NCI-H2171 treated with DMSO at 0.1 percent for 48 hours (cell line): ENCODE measurements at places on chromosomes 5 and 9.

DNA sequence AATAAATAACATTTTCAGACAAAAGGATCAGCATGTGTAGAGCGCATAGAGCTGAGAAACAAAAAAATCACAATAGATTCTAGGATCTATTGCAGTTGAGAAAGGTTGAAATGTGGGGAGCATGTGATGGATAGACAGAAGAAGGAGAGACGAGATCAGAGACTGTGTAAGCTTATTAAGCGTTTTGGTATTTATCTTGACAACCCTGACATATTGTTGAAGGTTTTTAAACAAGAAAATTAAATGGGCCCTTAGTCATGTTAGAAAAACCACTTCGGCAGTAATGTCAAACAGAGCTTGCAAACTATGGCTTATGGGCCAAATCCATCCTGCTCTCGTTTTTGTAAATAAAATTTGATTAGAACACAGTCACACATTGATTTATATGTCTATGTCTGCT is 200.5 kb upstream of the KLF4 start:
- no peak for DNase-seq

GRCh38 chr5:134145041-134145757 is 30.7 kb downstream of the TCF7 start:
- DNase-seq, result no peak

- no peak for DNase-seq
Observed at GRCh38 chr9:92402826-92403745, 1.3 kb downstream of the OGN start.

DNA sequence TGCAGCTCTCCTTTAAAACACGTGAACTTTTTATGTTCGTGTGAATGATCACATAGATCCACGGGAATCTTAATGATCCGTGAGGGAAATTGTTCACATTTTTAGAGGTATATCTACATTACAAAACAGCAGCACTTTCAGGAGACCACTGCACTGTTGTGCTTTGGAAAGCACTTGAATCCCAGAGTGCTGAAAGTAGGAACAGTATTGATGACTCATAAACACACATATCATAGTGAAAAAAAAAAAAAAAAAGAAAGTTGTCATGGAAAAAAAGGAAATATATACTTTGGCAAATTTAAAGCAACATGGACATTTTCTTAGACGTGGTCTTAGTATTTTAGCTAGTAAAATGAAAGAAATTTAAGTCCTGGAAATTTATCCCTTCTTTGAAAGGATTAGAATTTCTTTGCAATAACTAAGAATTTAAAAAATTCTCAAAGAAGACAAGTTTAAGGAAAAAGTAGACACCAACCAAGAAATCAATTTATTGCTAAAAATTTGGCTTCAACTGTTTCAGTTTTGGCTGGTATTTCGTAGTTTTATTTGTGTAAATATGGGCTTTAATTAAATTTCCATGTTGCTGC is 55.4 kb downstream of the ADGRV1 start:
- no peak for DNase-seq

- DNase-seq, result no peak
Observed at GRCh38 chr5:15807248-15807647, 307.3 kb downstream of the FBXL7 start.

DNA sequence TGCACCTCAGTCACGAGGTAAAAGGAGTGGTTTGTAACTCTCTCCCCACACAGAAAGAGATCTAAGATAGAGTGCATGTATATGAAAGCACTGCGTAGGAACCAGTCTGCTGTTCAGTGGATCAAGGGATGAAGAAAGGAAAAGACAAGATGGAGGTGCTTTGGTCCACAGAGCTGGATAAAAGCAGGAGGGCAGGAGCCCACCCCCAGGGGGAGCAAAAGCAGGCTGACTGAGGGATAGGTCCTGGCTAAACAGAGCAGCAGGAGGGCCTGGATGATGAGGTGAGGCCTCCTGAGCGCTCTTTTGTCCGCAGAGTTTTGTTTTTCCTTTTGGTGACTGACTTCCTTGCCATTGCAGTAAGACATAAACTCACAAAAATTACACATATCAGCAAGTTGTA is 293.5 kb upstream of the C9orf72 start:
- no peak for DNase-seq

DNA sequence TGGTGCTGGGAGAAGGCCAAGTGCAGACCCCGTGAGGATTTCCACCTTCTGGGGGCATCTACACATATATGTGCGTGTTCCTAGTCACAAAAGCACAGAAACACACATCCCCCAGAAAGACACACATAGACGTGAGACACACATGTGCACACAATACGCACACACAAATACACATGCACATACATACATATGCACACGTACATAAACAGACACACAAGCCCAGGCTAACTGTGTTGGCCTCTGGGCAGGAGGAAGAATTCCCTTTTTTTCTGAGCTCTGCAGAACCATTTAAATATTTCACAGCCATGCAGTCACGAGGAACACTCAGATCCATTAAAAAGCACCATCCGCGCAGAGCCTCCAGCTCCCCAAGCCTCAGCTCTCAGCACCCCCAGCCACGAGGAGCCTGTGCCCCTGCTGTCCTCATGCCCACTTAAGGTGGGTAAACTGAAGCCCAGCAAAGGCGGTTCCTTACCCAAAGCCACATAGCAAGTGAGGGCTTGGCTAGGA is 5.3 kb downstream of the NINJ1 start:
- no peak for DNase-seq

DNA sequence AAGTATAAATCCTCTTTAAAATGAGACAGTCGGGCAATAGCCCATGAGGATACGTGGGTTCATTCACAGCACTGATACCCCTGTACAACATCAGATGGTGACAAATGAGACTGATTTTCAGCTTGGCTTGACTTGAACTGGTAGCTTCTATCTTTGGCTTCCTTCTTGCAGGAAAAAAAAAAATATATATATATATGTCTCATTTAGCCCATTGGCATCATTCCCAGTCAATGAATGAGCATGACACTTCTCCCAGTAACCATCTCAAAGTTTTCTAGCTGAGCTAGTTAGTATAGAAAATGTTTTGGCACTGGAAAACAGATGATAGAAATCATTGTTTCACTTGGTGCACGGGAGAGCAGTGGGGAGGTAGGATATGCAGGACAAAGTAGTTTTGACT is 222.5 kb upstream of the TAS2R1 start:
- DNase-seq, result no peak

GRCh38 chr9:112446526-112446925 is 40.1 kb upstream of the KIAA1958 start:
- DNase-seq, result no peak

- DNase-seq, result no peak
Observed at GRCh38 chr5:103410172-103410571, 151.6 kb downstream of the MACIR start.

GRCh38 chr9:119736491-119737454 is 367.5 kb upstream of the BRINP1 start:
- DNase-seq, result no peak

GRCh38 chr9:108244686-108245085 is 611.1 kb downstream of the ACTL7B start:
- DNase-seq, result no peak

DNA sequence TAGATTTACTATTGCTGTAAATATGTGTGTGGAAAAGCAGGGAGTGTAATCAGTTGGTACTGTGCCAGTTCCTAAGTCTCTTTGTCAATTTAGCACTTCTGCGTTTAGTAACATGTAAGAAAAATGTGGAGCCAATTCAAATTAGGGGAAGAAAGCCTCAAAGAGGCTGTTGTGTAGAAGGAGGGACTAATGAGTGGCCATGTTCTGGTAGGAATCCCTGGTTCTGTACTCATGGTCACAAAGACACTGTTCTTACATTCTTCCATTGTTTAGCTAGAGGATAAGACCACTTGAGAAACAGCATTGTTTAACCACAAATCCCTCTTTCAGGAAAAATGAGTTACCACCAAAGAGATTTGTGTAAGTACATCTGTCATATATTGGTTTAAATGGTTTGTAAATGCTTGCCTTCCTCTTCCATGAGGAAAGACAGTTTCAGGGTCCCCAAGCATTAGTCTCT is 14.9 kb downstream of the ARHGEF28 start:
- no peak for DNase-seq

- DNase-seq, result no peak
Observed at GRCh38 chr5:32274548-32275395, 38.0 kb downstream of the MTMR12 start.

- DNase-seq, result no peak
Observed at GRCh38 chr5:7876867-7877266, 7.9 kb downstream of the MTRR start.

- DNase-seq, result no peak
Observed at GRCh38 chr5:89043676-89044075, 160.7 kb upstream of the MEF2C start.

- no peak for DNase-seq
Observed at GRCh38 chr9:37583522-37584121, 7.4 kb upstream of the FBXO10 start.

DNA sequence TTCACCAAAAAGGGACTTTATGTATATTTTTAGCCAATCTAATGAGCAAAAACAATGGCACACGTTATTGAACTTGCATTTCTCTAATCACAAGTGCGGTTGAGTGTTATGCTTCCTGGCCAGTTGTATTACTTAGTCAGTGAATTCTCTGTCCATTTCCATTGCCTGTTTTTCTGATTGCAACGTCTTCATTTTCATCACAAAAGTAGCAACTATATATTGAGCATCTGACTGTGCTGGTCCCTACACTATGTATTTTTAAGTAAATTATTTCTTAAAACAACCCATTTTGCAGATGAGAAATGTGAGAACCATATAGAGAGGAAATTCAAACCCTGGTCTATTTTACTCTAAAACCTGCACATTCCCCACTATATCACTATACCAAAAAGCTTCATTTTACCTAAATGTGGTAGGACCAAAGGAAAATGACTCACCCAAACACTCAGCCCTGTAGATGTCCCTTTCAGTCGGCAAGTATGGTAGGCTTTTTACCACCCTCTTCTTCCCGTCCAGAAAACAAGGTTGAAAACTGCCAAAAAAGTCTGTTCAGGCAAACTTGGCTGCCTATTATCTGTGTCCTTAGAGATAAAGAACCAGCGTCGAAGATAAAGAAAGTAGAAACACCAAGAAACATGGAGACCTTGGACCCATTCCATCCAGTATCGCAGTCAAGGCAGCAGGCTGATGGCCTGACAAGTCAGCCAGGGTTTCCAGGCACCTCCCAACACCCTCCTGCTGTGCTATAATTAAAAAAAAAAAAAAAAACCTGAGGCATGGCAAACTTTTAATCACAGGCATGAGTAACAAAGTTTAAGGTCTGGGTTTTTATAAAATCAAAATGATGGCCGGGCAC is 18.8 kb upstream of the FAM13B start:
- no peak for DNase-seq

- DNase-seq, result no peak
Observed at GRCh38 chr5:116032094-116032517, at the start of gene ARL14EPL. ARL14EPL (plus strand) TSS chr5:116032472; CDS start chr5:116051466, 18,994 bp downstream.

DNA sequence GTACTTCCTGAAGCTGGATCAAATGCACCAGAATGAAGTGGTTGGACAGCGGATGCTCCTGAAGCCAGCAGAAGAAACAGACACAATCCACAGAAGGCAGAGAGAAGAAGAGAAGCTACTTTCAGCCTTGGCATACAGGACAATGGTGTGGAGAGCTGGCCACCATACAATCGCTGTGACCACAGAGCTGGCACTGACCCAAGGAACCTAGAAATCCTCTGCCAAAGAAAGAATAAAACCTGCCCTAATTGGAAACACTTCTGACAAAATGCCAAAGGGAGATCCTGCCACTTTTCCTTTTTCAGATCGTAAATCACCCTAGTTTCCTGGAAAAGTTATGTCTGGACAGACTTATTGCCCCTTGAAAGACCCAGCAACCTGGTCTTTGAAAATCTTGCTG is 77.8 kb downstream of the BAAT start:
- DNase-seq, result no peak

DNA sequence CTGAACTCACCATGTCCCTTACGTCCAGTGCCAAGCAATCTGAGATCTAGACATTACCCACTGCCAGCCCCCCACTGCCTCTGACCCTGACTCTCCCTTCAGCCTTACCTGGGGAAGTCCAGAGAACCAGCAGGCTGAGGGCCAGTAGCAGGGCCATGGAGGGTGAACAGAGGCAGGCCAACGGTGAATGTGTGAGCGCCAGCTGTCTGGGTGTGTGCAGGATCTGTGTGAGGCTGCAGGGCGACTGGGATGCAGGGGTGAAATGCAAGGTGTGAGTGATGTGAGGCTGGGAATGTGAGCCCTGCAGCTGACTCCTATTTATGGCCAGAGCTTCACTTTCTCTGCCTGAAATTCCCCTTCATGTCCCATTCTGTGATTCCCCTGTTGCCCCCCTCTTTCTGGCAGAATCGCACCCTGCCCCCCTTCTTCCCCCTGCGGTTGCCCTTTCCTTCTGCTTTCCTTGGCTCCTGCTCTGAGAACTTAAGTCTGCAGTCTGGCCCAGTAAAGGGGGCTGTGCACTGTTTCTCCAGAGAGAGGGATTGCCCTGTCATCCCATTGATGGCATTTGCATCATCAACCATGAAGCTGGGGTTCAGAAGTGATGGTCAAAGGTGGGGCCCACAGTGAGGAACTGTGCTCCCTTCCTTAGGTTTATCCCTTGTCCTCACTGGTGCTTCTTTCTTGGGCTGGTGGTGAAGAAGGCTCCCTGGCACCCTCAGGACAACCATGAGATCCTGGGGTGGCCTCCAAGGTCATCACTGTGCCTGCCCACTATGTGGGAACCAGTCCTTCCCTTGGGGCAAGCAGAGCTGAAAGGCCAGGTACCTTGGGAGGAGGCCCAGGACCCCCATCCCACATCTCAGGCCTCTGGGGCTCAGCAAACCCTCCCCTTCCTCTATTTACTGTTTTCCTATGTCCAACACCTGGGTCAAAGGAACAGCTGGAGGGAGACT is at the start of gene CCL19:
CCL19 (minus strand) TSS at position 294 of the 953 bp plus-strand sequence; CDS start at position 157, 137 bp downstream.
- DNase-seq, result no peak

DNA sequence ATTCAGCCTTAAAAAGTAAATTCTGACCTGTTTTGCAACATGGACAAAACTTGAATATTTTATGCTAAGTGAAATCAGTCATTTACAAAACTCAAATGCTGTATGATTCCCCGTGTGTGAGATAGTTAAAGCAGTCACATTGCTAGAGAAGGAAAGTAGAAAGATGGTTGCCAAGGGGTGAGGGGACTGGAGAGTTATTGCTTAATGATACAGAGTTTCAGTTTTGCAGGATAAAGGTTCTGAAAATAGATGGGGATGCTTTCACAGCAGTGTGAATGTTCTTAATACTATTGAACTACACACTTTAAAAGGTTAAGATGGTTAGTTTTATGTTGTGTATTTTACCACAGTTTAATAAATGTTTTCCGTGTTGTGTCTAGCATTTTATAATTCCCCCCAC is 51.2 kb downstream of the SGCD start:
- DNase-seq, result no peak

- no peak for DNase-seq
Observed at GRCh38 chr9:86352440-86353077, 1.7 kb downstream of the TUT7 start.

GRCh38 chr5:81694726-81695125 is 56.2 kb downstream of the SSBP2 start:
- DNase-seq, result no peak

GRCh38 chr5:143729334-143729946 is 82.5 kb upstream of the HMHB1 start:
- no peak for DNase-seq
